ENCODE measurements at places on chromosomes 6 and 20.
A peak's percentile ranks its signal among the peaks of the same experiment; 100 is the strongest.

GRCh38 chr6:117404548-117404947 lies 21.2 kb downstream of the ROS1 start:
- DNase-seq, result no peak

DNA sequence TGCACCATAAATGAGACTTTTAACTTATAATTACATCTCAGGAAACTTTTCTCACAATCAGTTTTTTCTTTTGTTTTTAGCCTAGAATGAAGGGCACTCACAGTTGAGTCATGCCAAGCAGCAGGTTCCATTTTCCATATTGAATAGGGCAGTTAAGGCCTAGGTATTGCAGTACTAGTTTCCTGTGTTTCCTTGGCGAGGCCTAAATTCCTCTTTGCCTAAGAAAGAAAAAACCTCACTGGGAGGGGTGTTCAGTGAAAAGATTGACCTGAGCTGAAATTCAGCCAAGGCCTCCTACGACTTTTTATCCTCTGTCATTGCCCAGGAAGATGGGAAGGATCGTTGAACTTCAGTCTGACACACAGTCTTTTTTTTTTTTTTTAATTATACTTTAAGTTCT lies 85.5 kb downstream of the IMPG1 start:
- no peak for DNase-seq

DNA sequence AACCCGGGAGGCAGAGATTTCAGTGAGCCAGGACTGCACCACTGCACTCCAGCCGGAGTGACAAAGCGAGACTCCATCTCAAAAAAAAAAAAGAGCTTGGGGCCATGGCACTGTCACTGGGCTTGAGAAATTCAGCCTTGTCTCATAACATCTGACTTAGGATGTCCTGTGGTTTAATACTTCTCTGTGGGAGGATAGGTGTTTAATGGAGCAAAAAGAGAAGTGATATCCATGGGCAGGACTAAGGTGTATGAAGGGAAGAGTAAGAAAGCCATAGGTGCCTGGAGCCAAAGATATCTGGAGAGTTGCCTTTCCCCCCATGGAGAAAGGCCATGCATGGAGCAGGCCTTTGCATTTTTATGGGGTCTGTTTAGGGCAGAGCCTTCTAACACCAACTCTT lies 11.2 kb downstream of the BMP6 start:
- no peak for DNase-seq

GRCh38 chr6:111573131-111573883 lies 32.4 kb downstream of the TRAF3IP2 start:
- no peak for DNase-seq

DNA sequence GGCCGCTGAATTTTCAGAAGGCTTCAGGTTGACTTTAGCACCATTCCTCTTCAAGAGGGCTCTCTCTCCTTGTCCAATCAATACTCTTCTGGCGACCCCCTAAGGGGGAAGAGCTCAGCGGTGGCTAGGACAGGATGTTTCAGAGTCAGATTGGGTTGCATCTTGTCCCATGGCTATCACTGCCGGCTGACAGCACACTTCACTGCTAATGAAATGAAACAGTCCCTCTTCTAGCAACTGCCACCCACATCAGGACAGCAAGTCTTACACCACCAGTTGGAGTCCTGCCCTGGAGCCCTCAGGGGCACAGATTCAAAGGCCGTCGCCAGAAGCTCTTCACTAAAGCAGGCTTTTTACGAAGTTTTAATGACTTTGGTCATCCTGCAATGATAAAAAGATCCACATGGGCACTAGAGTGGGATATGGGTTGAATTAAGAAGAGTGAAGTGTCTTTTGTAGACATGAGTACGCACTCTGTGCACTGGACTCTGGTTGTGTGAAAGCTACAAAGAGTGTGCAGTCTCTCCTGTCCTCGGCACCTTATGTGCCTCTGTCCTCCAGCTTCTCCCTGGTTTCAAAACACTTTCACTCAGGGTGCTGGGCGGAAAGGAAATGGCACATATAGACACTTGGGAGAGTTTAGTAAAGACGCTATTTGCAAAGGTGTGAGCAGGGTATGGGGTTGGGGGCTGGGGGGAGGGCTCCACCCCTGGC lies 66.1 kb upstream of the SLC22A16 start:
- no peak for DNase-seq

DNA sequence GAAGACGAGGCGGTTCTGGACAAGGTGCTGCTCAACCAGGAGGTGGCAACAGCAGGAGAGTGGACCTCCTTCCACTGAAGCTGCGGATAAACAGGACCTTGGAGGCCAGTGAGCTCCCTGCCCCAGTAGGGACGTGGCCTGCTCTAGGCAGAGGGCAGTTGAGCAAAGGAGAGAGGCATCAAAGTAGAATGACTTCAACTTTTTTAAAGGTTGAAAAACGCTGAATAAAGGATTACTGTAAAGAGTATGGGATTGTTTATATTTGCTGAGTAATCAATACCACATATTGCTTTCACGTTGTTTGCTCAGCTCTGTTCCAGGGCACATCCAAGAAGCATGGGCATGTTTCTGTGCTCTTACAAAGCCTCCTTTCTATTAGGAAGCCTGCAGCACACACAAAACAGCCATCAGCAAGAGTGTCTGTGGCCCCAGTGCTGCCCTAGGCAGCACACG lies 48.1 kb downstream of the ERMARD start:
- DNase-seq, result no peak

DNA sequence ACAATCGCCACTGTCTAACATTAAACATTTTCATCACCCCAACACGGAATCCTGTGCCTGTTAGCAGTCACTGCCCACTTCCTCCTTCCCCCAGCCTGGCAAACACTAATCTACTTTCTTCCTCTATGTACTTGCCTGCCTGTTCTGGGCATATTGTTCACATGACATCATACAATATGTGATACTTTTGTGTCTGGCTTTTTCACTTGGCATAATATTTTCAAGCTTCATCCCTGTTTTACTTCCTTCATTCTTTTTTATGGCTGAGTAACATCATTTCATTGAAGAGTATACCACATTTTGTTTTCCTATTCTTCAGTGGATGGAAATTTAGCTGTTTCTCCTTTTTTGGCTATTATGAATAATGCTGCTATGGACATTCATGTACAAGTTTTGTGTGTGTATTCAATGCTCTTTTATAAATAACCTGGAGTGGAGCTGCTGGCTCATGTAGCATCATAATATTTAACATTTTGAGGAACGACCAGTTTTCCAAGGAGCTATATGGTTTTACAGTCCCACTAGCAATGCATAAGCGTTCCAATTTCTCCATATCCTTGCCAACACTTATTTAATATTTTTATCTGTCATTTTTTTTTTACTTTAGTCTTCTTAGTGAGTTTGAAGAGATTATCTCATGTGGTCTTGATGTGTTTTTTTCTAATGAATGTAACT lies 360.1 kb downstream of the HDGFL1 start:
- no peak for DNase-seq

GRCh38 chr6:146895772-146896061 lies 296.9 kb downstream of the ADGB start:
- no peak for DNase-seq

DNA sequence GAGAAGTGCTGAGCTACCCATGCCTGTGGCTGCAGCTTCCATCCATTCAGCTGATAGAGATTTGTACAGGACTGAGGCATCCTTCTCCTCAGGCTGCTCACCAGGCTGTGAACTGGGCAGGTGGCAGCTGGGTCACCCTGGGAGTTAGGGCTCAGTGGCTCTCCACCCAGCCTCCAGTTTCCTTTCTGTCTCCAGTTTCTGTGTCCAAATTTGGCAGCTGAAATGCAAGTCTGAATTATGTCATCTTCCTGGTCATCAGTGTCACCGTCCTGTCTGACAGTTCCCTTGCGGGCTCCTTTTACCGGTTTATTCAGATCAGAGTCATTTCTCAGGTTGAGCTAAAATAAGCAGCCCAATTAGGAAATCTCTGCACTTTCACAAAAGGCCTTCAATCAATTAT lies 93.3 kb downstream of the EDN1 start:
- DNase-seq, result peak; percentile 29

DNA sequence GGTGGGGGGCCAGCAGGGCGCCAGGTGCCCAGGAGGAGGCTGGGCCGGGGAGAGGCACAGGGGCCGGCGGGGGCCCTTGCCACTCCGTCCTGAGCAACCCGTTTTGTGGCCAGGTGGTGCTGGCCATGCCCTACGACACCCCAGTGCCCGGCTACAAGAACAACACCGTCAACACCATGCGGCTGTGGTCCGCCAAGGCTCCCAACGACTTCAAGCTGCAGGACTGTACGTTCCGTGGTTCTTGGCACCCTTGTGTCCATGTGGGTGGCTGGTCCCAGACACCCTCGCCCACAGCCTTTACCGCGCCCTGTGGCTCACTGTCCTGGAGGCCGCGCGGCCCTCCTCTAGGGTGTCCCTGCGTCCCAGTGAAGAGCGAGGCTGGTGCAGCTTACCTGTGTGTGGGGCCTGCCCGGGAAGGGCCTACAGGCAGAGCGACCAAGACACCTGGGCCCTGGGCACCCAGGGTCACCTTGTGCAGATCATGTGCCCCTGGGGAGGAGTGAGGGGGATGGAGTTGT lies 28.7 kb downstream of the PYGB start:
- DNase-seq, result no peak

GRCh38 chr20:51326201-51326819 lies 216.2 kb downstream of the NFATC2 start:
- DNase-seq, result peak; percentile 37

- DNase-seq, result no peak
These were observed 142.3 kb downstream of the PLCB4 start for GRCh38 chr20:9211016-9211760.

DNA sequence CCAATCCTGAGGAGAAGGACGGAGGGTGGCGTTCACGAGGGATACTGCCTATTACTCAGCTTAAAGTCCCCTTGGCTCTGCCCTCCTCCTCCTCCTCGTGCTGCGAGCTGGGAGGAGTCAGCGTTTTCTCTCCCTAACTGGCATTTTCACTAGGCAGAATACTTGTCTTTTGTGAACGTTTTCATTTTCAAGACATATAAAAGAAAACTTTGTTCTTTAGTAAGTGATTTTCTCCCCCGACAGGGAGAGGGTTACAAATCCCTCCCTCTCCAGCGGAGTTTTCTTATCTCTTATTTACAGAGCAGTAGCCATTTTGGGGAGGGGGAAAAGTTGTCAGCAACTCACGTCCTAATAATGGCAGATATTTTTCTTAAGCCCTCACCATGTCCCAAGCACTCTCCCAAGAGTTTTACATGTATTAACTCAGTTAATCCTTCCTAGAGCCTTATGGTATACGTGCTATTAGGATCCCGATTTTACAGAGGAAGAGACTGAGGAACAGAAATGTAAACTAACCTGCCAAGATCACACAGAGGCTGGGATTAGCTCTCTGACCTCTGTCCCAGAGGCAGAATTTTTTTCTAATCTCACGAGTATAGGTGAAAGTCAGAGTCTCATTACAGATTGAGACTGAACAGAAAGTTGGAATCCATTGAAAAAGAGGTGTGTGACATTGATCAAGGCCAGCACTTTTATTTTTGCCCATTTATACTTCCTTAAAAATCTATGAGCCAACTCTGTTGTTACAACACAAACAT lies 30.0 kb upstream of the ZNF217 start:
- DNase-seq, result no peak

- no peak for DNase-seq
These were observed 214.5 kb downstream of the SOX4 start for GRCh38 chr6:21808045-21808470.

- no peak for DNase-seq
These were observed 356.6 kb downstream of the BMP2 start for GRCh38 chr20:7124120-7124519.

DNA sequence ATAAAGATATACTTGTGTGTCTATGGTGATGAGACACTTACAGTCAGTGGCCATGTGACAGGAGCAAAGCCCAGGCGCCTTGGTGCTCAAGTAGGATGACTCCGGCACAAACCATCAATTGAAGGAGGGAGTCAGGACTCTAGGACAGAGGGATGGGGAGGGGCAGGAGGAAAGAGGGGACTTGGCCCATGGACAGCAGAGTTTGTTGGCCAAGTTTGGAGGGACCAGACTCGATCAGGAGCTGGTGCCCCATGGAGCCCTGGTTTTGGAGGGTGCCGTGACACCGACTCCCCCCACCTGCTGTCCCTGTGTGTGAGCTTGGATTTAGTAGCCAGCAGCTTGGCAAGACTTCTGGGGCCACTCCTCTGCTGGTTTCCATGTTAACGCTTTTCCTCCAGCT lies 66.1 kb downstream of the ADNP start:
- no peak for DNase-seq

- DNase-seq, result no peak
These were observed 94.8 kb downstream of the GRM1 start for GRCh38 chr6:146123616-146124015.

DNA sequence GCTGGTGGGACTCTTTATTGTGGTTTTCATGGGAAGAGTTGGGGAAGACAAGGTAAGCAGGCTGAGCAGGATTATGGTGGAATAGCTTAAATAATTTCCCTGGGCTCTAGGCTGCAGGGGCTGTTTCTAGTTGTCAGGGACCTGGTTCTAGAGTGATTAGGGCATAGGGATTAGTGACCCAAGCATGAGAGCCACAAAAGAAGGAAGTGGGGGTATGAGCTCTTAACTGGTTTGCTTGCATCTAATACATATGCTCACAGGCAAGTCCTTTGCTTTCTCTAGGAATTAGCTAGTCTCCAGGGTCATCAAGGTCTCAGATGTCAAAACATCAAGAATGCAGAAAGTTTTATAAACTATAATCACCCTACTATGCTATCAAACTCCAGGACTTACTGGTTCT lies 67.5 kb upstream of the NRN1 start:
- DNase-seq, result no peak

DNA sequence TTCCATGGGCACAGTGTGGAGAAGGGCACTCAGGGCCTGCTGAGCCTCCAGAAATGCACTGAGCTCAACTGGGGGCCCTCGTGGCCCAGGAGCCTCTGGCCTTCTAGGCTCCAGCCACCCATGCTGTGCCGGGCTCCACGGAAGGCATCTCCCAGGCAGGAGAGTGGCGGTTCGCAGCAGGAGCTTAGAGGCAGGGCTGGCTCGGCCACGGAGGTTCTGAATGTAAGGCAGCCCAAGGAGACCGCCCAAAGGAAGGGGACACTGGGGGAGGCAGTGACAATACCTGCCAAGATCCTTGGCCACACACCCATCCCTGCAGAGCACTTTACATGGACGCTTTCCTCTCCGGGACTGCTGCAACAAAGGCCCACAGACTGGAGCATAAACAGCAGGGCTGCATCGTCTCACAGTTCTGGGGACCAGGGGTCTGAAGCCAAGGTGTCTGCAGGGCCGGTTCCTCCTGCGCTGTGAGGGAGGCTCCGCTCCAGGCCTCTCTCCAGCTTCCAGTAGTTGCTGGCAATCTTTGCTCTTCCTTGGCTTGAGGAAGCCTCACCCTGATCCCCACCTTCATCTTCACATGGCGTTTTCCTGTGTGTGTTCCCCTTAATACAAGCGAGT lies 128.2 kb upstream of the CDH4 start:
- DNase-seq, result no peak

- DNase-seq, result no peak
These were observed 47.0 kb downstream of the ENPP1 start for GRCh38 chr6:131854803-131855202.

GRCh38 chr6:34055223-34055933 lies 90.5 kb downstream of the GRM4 start:
- DNase-seq, result peak; percentile 77

DNA sequence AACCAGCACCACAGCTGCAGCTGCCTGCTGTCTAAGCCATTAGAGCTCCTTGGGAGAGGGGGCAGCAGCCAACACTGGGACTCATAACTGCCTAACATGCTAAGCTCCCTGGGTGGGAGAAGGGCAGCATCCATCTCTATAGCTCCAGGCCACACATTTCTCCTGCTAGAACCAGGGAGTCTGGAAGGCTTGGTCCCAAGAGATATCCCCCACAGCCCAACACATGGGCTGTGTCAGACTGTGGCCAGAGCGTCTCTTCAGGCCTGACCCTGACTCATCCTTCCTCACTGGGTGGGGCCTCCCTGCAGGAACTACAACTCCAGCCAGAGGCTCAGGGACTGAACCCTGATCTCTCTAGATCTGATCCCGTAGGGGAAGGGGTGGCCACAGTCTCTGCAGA lies 411.1 kb downstream of the HDGFL1 start:
- no peak for DNase-seq

Measured in GM19239 (cell line).